Keratinocyte (primary cell): ENCODE measurements at places on chromosomes 4 and X.
A peak's percentile ranks its signal among the peaks of the same experiment; 100 is the strongest.

DNA sequence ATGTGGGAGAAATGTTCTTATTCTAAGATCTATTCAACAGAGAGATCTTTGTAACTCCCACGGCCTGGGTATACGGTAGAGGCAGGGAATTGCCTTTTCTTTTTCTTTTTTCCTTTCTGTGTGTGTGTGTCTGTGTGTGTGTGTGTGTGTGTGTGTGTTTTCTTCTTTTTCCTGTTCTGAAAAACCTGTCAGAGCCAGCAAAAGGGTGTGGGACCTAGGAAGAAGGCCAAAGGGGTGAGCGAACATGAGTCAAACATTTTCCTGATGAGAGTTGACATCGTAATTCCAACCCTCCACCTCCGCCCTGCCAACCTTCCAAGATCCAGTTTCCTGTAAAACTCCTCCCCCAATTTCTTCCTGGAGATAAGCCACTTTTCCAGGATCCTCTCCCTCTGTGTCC, 2.8 kb upstream of the CHIC2 start:
- DNase-seq = peak; percentile 70
- H3K4me1 ChIP-seq = peaks cover 37% of the 10 kb centered on the region
- H3K4me3 ChIP-seq = peak overlapping the region; percentile 40
- H3K27me3 ChIP-seq = no peaks in the 10 kb centered on the region
- H3K27ac ChIP-seq = peak overlapping the region; percentile 92

GRCh38 chr4:71405791-71406190, 67.0 kb downstream of the SLC4A4 start:
- H3K36me3 ChIP-seq = no peaks in the 10 kb centered on the region
- no peaks in the 10 kb centered on the region for H3K4me1 ChIP-seq
- H3K27me3 ChIP-seq = no peaks in the 10 kb centered on the region
- H3K4me3 ChIP-seq = no peak overlapping the region

DNA sequence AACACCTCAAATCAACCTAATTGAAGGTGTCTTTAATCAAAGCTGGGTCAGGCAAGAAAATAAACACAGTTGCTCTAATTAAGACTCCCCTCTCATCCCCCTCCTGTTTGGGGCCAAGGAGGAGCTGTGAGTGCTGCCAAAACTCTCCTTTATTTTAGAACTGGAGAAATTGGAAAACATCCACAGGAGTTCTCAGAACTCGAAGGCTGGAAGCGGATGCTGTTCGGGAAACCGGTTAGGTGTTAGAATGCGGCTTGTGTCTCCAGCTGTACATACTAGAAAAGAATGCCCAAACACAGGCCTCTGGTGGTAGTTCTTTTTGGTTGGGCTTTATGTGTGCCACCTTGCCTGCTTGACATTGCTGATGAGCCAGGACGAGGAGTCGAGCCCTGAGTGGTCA, 118.2 kb downstream of the GPR143 start:
- no peaks in the 10 kb centered on the region for H3K36me3 ChIP-seq
- H3K27me3 ChIP-seq = no peaks in the 10 kb centered on the region
- H3K27ac ChIP-seq = no peak overlapping the region
- H3K4me3 ChIP-seq = no peak overlapping the region
- H3K4me1 ChIP-seq = no peaks in the 10 kb centered on the region

DNA sequence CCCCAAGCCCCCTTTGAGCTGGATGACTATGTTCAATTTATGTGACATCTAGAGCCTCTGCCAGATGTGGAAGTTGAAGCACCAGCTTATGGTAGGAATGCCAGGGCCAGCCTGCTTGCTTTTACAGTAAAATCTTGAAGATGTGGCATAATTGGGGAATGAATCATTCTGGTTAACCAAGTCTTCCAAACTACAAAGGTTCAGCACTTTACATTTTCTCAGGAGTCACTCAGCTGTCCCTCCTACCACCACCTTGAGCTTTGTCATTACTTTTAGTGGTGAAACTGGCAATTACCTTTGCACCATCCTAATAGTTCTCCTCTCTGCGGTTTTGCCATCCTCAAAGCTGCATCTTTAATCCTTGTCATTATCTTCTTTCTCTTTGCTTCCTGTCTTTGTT, 172.2 kb downstream of the HS6ST2 start:
- H3K36me3 ChIP-seq = no peaks in the 10 kb centered on the region
- H3K4me3 ChIP-seq = no peak overlapping the region
- no peaks in the 10 kb centered on the region for H3K27me3 ChIP-seq
- H3K27ac ChIP-seq = no peak overlapping the region
- DNase-seq = no peak
- no peaks in the 10 kb centered on the region for H3K4me1 ChIP-seq

DNA sequence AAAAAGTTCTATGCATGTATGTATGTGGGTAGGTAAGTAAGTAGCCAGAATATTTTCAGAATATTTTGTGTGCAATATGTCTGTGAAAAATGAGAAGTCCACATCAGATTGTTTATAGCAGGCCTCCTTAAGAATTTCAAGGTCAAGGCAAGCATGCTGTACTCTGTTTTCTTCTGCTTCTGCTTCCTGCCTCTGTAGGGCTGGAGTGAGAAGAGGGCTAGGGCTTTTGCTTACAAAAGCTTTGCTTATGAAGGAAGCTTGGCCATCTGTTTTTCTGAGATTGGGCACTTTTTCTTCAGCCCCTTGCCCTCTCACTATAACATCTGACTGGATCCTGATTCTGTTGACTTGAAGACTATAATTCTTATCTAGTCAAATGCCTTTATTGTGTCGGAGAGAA, 150.4 kb downstream of the EMCN start:
- H3K4me3 ChIP-seq = no peak overlapping the region
- no peak for DNase-seq
- H3K27me3 ChIP-seq = no peaks in the 10 kb centered on the region
- H3K4me1 ChIP-seq = no peaks in the 10 kb centered on the region
- no peak overlapping the region for H3K27ac ChIP-seq
- no peaks in the 10 kb centered on the region for H3K36me3 ChIP-seq

DNA sequence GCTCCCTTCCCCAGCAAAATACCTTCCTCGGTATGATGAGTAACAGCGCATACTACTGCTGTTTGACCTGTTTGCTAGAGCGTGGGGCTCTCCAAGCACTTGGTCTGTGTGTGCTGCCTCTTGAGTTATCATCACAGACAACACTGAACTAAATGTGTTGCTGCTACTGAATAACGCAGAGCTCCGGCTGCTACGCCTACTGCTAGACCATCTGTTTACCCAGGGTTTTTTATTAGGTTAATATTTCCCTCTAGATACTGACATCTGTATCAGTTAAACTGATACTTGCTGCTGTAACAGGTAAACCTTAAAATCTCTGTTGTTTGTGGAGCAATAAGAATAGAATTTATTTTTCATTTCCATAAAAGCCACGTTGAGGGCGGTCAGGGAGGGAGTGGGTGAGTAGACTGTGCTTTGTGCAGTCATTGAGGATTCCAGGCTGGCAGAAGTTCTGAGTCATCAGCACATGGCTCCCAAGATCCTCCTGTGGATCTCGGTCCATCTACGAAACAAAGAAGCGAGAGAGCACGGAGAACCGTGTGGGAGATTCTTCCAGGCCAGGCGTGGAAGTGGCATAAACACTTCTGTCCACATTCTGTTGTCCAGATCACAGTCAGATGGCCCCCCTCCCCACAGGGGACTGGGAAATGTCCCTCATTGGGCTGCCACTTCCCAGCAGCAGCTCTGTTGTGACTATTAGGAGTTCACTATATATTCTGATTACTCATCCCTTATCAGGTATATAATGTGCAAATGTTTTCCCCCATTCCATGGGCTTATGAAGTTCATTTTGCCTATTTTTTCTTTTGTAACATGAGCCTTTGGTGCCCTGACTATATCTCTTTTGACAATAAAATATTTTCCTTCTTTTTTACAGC, 14.1 kb downstream of the GRK4 start:
- H3K27ac ChIP-seq = no peak overlapping the region
- no peaks in the 10 kb centered on the region for H3K36me3 ChIP-seq

- DNase-seq = no peak
- no peaks in the 10 kb centered on the region for H3K36me3 ChIP-seq
- H3K27ac ChIP-seq = no peak overlapping the region
- H3K4me3 ChIP-seq = no peak overlapping the region
- H3K27me3 ChIP-seq = no peaks in the 10 kb centered on the region
Measured at GRCh38 chr4:17921451-17921850, 100.1 kb downstream of the LCORL start.

- peak overlapping the region; percentile 97 for H3K27ac ChIP-seq
- no peak for DNase-seq
- H3K4me3 ChIP-seq = peak overlapping the region; percentile 95
- peaks cover 29% of the 10 kb centered on the region for H3K4me1 ChIP-seq
Measured at GRCh38 chr4:38665551-38666411, 1.8 kb downstream of the KLF3 start.
